ENCODE measurements at places on chromosomes 3 and 15.

GRCh38 chr3:160180581-160181216, 44.5 kb upstream of the C3orf80 start:
- peak; percentile 68 for DNase-seq

- DNase-seq, result no peak
Observed at GRCh38 chr15:38555686-38556334, 8.8 kb downstream of the RASGRP1 start.

DNA sequence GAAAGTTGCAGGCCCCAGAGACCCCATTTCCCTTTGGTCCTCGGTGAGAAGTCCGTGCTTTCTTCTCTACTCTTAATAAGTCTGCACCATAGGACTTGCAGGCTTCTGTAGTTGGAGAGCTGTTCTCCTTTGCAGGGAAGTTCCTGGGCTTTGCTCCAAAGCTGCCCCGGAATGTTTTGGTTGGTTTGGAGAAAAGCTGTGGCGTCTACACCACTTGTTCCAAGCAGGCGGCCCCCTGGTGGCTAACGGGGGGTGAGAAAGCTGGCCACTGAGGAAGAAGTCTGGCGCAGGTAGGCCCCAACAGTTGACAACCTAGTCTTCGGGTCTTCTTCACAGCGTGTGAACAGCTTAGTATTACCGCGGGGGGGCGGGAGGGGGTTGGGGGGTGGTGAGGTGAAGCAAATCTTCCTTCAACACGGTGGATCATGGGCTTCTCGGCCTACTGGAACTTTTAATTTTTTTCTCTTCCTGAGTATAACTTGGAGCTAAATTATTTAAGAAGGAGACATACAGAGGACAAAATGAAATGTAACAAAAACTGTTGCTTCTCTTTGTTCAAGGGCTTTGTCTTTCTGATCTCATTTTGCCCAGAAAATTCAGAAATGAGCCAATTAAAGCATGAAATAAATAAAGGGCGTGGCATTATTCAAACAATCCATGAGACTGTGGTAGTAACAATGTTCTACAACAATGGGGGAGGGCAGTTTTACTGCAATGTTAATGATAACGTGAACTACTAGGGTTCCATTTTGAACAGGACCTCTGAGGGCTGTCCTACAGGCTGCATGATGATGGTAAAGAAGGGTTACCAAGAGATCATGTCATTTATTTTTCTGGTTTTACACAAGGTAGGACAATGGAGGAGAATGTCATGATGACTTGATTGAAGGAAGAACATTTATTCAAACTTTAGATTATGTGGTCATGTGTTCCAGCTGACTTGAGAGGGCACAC, 2.2 kb upstream of the THRB start:
- DNase-seq, result no peak

GRCh38 chr3:123791417-123791816, 92.7 kb downstream of the MYLK start:
- DNase-seq, result no peak

GRCh38 chr15:66847565-66847991, 145.5 kb downstream of the SMAD6 start:
- DNase-seq, result no peak

- no peak for DNase-seq
Observed at GRCh38 chr3:184531626-184532280, 29.8 kb upstream of the EPHB3 start.

DNA sequence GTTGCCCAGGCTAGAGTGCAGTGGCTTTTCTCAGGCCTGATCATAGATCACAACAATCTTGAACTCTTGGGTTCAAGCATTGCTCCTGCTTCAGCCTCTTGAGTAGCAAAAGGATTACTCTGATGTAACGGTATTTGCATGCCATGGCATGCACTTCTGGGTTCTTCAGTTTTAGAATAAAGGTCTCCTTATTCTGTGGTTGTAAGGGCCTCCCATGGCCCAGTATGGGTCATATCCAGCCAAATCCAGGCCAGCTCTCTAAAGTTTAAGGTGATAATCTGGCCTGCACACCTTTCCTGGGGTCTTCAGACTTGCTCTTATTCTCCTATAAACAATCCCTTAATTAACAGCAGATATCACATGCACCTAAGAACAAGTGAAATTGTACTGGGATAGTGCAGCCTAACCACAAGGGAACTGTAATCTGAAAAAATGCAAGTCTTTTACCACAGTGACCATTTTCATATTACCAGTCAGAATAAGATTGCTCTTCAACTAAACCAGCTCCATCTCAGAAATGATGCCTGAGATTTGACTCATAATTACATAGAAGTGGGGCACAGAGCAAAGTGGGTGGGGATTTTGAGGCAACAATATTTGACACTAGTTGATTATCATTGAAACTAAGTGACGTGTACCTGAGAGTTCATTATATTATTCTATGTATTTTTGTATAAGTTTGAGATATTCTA, 25.4 kb downstream of the COMMD2 start:
- no peak for DNase-seq

DNA sequence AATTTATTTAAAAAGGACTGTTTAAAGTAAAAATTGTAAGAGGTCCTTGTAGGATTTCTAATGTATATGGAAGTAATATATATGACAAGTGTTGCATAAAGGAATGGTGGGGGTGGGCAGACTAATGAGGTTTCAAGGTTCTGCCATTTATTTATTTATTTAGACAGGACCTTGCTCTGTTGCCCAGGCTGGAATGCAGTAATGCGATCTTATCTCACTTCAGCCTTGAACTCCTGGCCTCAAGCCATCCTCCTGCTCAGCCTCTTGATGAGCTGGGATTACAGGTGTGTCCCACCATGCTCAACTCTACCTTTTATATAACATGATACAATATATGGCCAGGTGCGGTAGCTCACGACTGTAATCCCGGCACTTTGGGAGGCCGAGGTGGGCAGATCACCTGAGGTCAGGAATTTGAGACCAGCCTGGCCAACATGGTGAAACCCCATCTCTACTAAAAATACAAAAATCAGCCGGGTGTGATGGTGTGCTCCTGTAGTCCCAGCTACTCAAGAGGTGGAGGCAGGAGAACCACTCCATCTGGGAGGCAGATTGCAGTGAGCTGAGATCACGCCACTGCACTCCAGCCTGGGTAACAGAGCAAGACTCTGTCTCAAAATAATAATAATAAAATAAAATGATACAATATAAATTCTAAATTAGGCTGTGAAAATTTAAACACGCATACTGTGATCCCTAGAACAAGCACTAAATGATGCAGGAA, 33.8 kb upstream of the IGF2BP2 start:
- no peak for DNase-seq

GRCh38 chr3:131174752-131175151, 148.1 kb downstream of the NEK11 start:
- peak; percentile 89 for DNase-seq

- no peak for DNase-seq
Observed at GRCh38 chr3:127212711-127213110, 19.8 kb downstream of the PRR23E start.
